NCI-H187 treated with DMSO at 0.1 percent for 48 hours (cell line): ENCODE measurements at places on chromosomes 1 and 21.

DNA sequence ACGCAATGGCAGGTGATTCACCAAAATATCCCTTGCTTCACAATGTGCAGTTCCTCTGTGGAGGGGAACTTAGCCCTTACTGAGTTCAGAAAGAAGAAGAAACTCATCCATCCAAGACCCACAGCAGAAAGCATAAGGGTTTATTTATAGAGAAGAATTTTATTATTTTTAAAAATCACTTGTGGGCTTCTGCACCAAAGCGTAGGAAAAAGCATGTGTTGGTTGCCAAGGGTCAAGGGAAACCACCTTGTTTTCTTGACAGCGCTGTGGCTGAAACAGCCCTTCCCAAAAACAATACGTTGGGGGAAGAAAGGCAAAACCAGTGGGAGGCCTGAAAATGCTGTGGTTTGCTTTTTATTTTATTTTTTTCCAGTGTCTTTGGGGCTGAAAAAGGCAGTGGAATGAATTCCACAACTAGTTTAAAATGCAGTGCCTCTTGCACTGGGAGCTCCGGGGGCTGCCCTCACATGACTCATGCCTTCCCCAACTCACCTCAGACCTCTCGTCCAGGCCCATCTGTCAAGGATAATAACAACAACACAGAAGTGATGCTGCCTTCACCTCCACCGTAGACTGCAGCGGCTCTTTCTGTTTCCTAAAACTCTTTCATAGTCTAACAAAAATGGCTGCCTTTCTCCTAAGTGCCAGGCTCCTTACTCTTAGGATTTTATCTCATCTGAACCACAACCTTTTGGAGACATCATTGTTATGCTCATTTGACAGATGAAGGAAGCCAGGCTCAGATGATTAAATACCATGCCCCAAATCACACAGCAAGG lies 224.2 kb upstream of the JUN start:
- no peak for DNase-seq

DNA sequence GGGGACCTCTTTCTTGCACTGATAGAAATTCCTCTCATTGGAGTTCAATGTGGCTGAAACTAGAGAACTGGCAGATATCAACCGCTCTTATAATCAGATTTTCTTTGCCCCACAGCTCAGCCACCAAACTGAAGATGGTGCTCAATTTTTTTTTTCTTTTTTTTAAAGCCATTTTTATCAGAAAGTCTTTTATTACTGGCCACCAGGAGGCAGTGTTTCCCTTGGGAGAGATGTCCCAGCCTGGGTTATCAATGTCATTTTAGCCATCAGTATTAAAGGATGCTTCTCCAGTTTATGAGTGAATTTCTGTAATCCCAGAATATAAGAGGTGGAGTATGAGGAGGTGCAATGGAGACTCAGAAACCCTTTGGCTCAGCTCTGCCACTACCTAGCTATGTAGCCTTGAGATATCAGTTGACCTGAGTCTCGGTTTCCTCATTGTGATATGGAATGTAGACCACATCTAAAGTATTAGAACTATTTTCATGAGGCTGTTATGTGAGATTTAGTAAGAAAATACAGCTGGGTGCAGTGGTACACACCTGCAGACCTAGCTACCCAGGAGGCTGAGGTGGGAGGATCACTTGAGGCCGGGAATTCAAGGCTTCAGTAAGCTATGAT lies 27.6 kb downstream of the CD244 start:
- DNase-seq = peak; percentile 79

DNA sequence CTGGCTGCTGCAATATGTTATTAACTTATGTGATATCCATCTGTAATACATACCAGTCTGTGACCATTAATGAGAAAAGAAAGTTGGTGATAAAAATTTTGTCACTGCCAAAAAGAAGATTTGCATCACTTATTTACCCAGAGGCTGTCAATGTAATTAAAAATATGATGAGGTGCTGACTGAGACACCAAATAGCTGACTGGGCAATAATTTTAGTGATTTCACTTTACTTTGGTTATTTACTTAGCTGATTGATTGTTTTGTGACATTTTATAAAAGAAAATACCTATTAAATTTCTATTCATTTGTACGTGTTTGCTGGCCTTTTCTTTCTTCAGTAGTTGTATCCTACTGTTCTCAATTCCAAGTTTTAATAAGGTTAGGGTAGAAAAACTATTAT lies 139.2 kb downstream of the HLX start:
- DNase-seq = no peak

GRCh38 chr21:34881421-34881820 lies 167.7 kb downstream of the RUNX1 start:
- DNase-seq = no peak

DNA sequence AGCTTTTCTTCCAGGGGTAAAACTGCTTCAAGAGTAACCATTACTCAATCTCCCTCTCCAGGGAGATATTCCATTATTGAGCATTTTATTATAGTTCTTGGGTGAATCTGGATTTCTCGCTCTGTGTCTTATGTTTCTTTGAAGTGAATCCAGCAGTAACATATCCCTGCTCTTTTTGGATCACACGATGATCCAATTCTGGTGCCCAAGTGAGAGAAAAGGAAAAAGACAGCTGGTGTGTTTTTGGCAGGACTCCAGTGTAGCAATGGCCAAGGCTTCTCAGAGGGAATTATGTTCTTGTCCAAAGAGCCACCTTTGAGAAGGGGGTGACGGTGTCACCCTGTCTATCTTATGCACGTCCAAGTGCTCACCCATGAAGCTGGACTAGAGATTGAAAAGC lies 140.3 kb upstream of the ERRFI1 start:
- DNase-seq = no peak

- no peak for DNase-seq
Measured at GRCh38 chr1:229645324-229645993, 19.4 kb downstream of the URB2 start.

GRCh38 chr21:43786807-43787440 lies 2.5 kb upstream of the RRP1 start:
- no peak for DNase-seq

DNA sequence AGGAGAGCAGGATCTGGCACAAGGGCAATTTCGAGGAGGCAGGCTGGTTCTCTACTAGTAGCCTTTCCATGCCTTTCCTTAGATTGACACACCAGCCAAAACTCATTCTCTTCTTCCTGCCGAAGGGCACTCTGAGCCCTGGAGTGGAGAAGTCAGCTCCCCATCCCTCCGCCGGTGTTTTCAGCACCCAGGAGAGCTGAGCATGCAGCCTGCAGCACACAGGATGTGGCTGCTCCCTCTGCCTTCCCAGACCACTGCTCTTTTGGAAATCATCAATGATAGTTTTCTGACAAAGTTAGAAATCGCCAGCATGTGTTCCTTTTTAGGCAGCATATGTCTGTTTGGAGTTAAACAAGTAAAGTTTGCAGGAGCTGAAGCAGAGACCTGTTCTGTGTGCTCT lies 11.7 kb downstream of the RNU5D-1 start:
- DNase-seq = no peak

- no peak for DNase-seq
Measured at GRCh38 chr1:247330548-247331171, 1.0 kb downstream of the ZNF496 start.

GRCh38 chr1:179091691-179092165 lies 9.9 kb downstream of the TOR3A start:
- no peak for DNase-seq

GRCh38 chr1:85884372-85885035 lies 176.3 kb upstream of the ZNHIT6 start:
- DNase-seq = no peak

- no peak for DNase-seq
Measured at GRCh38 chr1:219924342-219924741, 4.0 kb downstream of the SLC30A10 start.

GRCh38 chr1:35788139-35788538 lies 18.4 kb upstream of the CLSPN start:
- no peak for DNase-seq

DNA sequence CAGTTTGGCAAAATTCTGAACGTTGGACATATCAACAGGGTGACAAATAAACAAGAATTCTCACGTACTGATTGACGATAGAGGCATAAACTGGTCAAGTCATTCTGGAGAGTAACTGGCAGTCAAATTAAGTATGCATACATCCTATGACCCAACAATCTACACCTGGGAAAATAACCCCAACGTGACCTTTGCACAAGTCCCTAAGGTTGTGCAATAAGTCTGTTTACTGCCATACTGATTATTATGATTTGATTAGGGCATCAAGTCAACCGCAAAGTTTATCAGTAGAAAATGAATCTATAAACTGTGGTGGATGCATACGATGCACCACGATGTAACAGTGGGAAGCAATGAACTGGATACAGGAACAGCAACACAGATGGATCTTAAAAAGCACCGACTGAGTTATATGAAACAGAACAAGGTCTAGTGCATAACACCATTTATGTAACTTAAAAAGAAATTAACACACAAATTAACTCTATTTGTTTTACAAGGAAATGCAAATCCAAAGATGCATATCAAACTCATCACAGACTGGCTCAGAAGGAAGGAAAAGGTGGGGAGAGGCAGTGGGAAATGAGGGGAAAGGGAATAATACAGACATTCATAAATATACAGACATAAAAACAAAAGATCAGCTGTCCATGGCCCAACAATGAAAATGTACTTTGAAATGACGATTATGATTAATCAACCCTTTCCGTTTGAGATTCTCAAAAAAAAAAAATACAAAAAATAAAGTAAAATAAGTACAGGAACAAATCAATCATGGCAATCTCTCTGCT lies 41.0 kb upstream of the SEC16B start:
- no peak for DNase-seq

DNA sequence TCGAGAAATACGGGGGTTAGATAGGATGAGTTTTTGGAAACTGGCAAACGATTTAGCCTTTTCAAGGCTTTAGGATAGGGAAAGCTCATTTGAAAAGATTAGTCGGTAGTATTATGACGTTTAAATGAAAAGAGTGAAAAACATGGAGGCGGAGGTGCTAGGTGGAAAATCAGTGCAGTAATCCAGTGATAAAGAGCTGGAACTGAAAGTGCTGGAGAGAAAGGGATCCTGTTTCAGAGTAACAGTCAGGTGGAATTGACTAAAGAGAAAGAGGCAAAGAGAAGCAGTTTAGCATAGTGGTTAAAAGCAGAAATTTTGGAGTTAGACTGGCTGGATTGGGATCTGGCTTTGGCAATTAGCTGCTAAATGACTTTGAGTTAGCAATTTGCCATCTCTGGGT lies 945 bp downstream of the WDR3 start:
- no peak for DNase-seq

- no peak for DNase-seq
Measured at GRCh38 chr1:162627662-162628296, 4.5 kb upstream of the DDR2 start.

DNA sequence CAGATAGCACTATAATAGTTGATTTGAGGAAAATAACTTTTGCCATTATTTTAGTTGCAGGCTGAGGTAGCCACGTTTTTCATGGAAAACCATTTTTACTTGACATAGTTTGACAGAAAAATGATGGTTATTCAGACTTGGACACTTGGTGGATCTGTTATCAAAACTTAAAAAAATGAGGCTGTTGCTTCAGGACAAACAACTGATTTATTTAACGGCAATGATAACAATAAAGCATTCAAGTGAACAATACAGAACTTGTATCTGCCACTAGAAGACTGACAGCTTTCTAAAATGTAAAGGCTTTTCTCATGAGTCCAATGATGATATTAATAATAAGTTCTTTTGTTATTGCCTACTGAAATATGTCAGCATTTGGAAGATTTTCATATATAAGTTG lies 322.9 kb downstream of the BRINP3 start:
- no peak for DNase-seq

DNA sequence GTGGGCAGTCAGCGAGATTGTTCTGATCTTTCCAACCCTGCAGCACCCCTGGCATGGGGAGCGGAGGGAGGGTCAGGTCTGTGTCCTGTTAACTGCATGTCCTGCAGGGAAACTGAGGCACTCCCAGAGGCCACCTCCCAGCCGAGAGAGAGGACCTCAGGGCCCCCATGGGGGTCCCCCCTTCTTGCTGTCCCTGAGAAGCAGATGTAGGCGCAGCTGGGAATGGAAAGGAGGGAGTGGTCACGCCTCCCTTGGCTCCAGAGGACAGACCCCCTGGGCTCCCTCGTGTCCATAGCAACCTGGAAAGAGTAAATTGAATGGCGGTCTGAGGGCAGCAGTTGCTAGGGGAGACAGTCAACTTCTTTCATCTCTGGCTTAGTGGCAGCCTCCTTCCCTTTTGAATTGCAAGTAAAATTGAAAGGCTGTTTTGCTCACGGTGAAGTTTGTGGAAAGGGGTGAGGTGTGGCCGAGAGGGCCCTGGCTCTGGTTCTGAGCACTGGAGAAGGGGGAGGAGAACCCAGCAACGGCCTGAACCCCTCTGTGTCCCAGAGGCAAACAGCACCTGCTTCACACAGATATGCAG lies 4.9 kb downstream of the CROCC start:
- peak; percentile 26 for DNase-seq

- DNase-seq = no peak
Measured at GRCh38 chr1:64838486-64838885, 93.6 kb downstream of the RAVER2 start.

- no peak for DNase-seq
Measured at GRCh38 chr1:23424293-23425192, at the start of gene TCEA3. Gene TCEA3 (minus strand): TSS chr1:23424748. CDS start chr1:23424633, 115 bp downstream.

DNA sequence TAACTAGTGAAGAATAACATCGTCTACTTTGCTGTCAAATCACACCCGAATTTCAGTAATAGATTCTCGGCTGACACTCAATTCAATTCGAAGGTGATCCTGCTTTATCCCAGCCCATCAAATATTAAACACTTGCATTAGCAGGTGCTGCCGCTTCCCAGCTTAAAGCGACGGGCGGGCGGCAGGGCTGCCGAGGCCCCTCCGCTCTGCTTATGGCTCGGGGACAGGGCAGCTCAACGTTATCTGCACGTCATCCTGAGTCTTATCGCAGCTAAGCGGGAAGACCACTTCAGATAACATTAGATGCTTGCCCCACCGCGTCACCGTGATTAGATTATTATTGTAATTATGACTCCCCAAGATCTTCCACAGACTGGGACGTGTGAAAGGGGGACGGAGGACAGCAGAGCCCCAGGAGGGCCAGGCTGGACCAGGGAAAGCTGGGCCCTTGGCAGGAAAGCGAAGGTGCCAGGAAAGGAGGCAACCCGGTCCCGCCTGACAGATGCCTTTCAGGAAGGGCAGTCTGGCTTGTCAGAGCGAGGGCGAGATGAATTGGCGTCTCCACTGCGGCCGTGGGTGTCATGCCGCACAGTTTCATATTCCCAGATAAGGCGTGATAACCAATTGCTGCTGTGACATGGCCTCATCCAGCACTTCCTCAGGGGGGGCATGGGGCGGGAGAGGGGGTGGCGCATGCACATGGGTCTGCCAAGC lies 37.0 kb downstream of the DMAP1 start:
- no peak for DNase-seq

- no peak for DNase-seq
Measured at GRCh38 chr1:205580140-205580922, 51.5 kb downstream of the ELK4 start.

DNA sequence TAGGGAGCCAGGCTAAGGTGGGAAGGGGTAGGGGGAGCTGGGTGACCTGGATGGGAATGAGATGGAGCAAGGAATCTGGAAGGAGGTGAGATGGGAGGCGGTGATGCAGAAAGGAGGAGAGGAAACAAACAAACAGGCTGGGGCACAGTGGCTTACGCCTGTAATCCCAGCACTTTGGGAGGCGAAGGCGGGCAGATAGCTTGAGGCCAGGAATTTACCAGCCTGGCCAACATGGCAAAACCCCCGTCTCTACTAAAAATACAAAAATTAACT lies 10.8 kb downstream of the CRABP2 start:
- DNase-seq = no peak
